Stromal cell of bone marrow (primary cell): ENCODE measurements at places on chromosomes 12 and 14.

DNA sequence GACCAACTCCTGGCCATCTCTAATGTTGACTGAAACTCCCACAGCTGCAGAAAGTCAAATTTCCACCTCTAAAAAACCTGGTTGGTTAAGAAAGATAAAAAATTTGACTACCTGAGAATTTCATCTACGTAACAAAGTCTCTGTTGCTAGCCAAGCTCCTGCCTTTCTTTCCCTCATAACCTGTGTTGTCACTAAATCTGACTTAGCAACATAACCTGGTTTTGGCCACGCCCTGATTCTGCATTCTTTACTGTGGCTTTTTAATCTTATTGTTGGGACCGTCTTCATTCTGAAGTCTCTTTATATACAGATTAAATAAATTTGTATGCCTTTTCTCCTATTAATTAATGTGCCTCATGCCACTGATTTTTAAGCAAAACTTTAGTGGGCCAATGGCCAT lies 16.1 kb upstream of the CD69 start:
- DNase-seq: no peak

- no peak for DNase-seq
Measured at GRCh38 chr14:68594737-68595380, 198.0 kb downstream of the ZFP36L1 start.

- DNase-seq: no peak
Measured at GRCh38 chr14:65062096-65063075, 39.9 kb downstream of the MAX start.

DNA sequence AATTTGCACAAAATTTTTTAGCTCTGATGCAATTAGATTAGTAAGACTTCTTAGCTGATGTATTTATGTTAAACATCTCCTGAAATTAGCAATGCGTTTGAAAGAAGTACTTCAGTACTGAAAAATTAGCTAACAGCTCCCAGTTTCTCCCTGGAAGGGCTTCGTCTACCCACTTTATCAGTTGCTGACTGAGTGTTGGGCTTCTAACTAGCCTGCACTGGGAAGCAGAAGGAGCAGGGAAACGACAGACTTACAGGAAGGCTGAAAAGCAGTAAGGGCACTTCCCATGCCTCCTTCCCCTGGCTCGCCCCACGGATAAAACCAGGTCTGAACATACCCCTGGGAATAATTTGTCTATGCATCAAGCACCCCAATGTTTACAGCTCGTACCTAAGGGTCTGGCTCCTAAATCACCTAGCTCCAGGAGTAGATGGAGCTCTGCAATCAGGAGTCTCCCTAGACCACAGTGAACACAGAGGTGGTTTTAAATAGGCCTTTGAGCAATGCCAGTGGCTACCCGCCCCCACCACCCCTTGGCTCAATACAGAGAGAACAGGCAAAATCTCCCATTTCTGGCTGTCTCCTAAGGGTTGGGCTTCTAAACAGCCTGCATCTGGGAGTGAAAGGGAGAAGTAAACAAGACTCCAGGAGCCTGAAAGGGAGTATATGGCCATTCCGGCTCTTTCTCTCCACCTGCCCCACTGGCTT lies 23.7 kb downstream of the A2M start:
- no peak for DNase-seq

GRCh38 chr12:48002773-48003218 lies 1.5 kb downstream of the COL2A1 start:
- no peak for DNase-seq

DNA sequence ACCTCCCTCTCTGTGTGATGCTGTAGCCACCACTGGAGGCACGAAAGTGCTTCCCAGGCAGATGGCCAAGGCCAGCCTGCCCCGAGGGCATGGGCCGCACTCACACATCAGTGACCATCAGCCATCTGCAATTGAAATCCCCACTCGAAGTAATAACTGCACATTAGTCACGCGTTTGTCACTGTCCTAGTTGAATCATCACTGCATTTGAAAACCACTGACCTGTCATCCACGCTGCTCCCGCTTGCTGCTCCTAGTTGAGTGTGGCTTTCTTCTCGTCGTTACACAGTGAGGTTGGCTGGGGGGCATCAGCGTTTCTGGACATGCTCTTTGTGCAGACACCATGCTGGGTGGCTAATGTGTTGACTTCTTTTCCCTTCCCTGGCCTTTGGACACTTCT lies 176.1 kb downstream of the ADGRD1 start:
- DNase-seq: no peak

- DNase-seq: no peak
Measured at GRCh38 chr12:51522696-51523095, 68.3 kb upstream of the SCN8A start.

- no peak for DNase-seq
Measured at GRCh38 chr14:25444381-25444780, 394.4 kb upstream of the STXBP6 start.

GRCh38 chr12:57048423-57049118 lies 1.4 kb downstream of the MYO1A start:
- DNase-seq: no peak

GRCh38 chr12:62098132-62098531 lies 162.1 kb upstream of the USP15 start:
- DNase-seq: no peak

DNA sequence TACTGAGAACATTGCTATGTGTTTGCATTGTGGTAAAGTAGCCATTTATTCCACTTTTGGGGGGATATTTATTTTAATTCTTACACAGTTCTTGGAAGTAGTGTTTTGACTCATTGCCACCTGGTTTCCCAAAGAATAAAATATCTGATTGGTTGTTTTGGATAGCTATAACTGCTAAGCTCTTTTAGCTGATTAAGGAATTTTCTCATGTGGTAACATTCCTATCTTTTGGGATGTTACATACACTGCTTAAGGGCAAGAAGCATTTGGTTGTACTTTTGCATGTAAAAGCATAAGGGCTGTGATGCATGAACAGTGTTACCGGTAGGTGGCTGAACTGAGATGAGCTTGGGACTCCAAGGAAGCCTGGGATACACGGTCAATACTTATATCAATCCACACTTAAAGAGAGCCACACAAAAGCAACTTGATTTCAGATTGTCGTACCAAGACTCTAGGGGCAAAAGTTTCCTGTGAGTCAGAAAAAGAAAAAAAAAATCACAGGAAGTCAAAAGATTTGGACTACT lies 71.4 kb upstream of the PRKD1 start:
- no peak for DNase-seq

DNA sequence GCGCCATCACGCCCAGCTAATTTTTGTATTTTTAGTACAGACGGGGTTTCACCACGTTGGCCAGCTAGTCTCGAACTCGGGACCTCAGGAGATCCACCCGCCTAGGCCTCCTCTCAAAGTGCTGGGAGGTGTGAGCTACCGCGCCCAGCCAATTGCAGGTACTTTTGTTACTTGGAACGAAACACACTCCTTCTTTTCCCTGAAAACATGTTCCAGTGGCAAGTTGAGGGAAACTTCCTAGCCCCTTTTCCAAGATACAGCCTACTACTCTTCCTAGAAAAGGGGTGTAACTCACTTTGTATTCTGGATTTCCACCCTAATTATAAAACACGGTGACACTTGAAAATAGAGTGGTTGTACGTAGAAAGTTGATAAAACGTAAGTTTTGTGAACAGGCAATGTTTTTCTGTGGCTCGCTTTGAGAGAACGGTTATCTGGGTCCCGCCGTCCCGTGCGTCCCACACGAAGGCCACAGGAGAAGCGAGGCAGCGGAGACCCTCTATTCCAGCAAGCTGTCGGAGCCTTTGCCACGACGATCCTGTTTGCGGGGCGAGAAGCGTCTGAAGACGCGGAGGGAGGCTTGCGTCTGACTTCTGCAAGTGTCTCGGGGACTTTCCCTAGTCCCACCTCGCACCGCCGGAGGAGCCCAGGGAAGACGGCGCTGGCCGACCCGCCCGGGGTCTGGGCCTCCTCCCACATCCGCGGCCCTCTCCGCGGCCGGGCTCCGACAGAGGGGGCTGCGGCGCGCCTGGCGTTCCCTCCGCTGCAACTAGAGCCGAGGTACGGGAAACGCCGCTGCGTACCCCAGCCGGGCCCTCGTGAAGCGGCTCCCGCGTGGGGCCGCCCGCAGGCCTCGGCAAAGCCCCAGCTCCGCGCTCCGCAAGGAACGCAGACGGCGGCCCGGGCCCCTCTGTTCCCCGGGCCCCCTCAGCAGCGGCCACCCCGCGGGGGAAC lies 745 bp downstream of the CDCA4 start:
- DNase-seq: no peak

GRCh38 chr14:65359503-65359902 lies 53.0 kb upstream of the FUT8 start:
- no peak for DNase-seq

GRCh38 chr12:130703733-130704375 lies 12.2 kb downstream of the RIMBP2 start:
- no peak for DNase-seq

DNA sequence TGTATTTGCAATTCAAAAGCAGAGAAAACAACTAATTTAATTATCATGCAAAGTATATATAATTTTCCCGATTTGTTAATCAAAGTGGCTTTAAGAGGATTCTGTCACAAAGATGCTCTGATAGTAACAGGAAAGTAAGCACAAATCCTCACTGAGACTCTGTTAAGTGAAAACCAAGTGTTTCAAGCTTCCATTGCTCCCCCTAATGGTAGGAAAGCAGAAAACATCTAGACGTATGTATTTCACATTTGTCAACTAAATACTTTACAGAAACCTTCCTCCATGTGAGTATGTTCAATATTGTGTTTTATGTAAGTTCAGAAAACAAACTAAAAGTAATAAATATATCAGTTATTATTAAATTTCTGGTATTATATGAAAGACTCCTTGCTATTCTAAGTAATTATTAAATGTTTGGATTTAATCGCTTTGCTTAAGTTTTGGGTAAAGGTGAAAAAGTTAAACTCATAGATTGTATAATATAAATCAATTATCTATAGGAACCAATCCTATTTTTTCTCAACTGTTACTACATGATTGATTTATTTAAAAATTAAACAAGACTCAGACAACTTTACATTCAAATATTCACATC lies 1.5 kb upstream of the NTS start:
- DNase-seq: peak; percentile 31

DNA sequence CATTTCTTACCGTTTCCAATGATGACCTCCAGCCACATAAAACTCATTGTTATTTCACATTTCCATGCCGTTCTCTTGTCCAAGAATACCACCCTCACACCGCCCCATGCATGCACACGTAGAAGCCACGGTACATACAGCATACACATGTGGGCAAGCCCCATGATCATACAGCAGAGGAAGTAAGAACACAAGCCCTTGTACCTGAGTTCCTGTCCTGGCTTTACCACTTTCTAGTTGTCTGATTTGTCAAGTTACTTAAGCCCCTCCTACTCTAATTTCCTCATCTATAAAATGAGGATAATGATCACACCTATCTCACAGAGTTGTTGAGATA lies 59.9 kb downstream of the DUSP16 start:
- DNase-seq: no peak

- DNase-seq: no peak
Measured at GRCh38 chr14:61439779-61440418, 118.5 kb downstream of the PRKCH start.

DNA sequence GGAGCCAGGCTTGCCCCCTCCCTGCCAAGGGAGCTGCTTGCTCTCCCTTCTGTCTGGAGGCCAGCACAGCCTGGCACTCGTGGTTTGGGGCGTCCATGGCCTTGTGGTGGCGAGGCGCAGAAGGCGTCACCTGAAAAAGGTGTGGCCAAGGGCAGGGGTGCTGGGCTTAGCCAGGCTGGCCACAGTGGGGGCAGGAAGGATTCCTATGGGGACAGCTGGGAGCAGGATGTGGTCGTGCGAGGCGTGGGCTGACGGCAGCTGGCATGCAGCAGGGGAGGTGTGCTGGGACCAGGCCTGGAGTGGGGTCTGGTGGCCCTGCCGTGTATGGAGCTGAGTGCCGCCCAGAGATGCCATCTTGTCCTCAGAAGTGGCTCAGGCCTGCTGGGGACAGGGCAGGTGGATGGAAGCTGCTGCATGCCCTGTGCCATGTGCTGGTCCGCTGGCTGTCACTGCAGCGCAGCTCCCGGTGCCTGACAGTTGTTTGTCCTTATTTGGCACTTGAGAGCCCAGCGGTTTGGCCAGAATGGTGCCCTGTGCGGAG lies 30.0 kb downstream of the SH2B3 start:
- no peak for DNase-seq

DNA sequence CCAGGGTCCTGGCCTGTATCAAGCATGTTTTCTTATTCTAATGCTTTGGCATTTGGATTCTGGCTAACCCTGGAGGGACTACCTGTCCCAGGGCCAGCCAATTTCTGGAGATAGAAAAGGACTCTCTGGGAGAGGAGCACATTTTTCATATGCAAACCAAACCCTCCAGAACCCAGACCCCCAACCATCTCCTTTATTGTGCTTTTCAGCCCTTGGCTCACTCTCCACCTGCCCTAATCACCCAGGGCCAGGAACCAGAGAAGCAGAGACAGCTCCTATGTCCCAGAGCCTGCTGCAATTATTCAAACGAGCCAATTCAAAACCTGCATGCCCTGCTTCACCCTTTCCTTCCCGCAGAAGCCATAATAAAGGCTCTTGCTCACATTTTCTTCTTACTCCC lies 23.8 kb downstream of the HSPB8 start:
- no peak for DNase-seq

- no peak for DNase-seq
Measured at GRCh38 chr12:87317302-87317701, 711.9 kb downstream of the C12orf50 start.

DNA sequence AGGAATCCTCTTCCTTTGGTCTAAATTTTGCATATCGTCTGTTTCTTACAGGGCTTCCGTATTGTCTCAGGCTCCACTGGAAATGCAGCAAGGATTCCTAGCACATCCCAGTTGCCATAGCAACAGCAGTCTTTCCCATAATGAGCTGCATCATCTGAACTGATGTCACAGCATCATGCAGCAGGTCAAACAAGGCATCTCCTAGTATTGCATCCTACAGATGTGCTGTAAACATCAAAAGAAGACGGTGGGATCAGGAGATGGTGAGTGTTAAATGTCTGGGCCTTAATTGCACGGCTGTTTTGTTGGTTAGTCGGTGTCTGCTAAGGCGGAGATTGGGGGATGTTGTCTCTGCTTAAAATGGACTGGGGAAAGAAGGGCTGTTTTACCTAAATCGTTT lies at the start of gene AKAP6:
Gene AKAP6 (plus strand): TSS at position 153 of the 400 bp plus-strand sequence. CDS start 104,196 bp downstream, outside the sequence.
- DNase-seq: no peak

- DNase-seq: no peak
Measured at GRCh38 chr14:72675126-72675525, 218.8 kb downstream of the DPF3 start.
